LoVo (cell line): ENCODE measurements at places on chromosomes 6 and 20.

- DNase-seq, result no peak
Measured at GRCh38 chr6:36333931-36334725, 2.6 kb downstream of the BNIP5 start.

GRCh38 chr6:136655239-136656014, 105.2 kb upstream of the MAP7 start:
- DNase-seq, result no peak

GRCh38 chr20:52289956-52290565, 98.5 kb upstream of the ZFP64 start:
- no peak for DNase-seq

GRCh38 chr6:47308552-47309290, 984 bp downstream of the TNFRSF21 start:
- DNase-seq, result no peak

GRCh38 chr20:33871362-33871761, 60.2 kb downstream of the CHMP4B start:
- no peak for DNase-seq

- no peak for DNase-seq
Measured at GRCh38 chr20:1784586-1784985, 110.6 kb upstream of the SIRPA start.

DNA sequence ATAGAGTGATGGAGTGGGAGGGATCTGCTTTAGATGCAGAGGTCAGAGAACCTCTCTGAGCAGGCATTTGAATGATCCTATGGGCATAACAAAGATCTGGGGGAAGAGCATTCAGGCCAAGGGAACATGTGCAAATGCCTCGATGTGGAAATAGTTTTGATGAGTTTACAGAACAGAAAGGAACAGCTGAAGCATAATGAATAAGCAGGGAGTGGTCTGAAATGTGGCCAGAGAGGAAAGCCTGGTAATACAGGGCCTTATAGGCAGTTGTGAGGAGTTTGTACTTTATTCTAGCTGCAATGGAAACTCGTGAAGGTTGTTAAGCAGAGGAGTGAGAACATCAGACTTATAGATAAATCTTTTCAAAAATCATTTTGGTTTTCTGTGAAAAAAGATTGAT, 33.0 kb upstream of the ME1 start:
- DNase-seq, result peak; percentile 53

DNA sequence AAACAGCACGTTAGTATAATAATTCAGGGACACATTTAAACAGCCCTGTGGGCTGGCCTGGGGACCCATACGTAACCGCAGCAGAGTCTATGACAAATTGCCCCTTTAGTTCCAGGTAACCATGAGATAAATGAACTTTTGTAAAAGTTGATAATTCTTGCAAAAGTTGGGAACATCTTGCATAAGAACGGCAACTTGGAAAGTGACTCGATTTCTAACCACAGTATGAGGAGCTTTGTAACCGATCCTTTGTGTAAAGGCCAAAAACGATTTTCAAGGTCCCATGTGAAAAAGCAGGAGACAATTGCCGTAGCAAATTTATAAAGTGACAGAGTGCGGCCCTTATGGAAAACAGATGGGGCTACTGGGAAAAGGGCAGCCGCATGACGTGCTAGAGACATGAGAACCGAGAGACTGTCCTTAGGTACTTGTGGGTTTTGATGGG, 81.6 kb downstream of the PSMG4 start:
- no peak for DNase-seq

- peak; percentile 67 for DNase-seq
Measured at GRCh38 chr6:36676141-36677058, 2.1 kb upstream of the CDKN1A start.

- no peak for DNase-seq
Measured at GRCh38 chr20:20020908-20021307, 3.7 kb downstream of the NAA20 start.

DNA sequence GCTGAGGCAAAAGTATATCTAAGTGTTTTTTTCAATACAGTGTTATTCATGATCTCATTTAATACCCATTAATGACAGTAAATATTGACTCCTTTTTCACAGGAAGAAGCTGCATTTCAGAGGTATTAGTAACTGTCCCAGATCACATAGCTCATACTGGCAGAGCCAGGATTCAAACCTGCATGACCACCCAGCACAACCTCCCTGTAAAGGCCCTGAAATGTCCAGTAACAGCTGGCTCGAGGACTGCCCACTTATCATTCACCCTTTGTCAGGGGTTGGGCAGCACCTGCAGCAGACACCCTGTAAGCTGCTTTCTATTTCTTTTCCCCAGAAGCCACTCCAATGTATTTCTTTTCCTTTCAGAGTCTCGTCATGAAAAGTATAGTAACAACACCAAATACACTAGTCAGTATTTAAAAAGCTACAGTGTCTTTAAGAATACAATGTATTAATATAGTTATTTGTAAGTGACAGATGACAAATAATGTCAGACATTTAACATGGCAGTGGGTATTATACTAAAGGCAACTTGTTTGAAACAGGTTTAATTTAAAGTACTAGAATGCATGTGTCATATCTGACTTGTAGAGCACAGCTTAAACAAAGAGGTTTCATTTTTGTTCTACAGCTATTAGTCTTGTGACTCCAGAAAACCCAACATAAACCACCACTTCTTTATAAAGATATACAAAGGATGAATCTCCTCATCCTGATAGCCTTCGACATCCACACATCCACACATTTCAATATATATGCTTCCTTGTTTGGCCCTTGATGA, 841.6 kb upstream of the GJE1 start:
- no peak for DNase-seq

GRCh38 chr6:14379568-14379967, 262.0 kb downstream of the CD83 start:
- no peak for DNase-seq

DNA sequence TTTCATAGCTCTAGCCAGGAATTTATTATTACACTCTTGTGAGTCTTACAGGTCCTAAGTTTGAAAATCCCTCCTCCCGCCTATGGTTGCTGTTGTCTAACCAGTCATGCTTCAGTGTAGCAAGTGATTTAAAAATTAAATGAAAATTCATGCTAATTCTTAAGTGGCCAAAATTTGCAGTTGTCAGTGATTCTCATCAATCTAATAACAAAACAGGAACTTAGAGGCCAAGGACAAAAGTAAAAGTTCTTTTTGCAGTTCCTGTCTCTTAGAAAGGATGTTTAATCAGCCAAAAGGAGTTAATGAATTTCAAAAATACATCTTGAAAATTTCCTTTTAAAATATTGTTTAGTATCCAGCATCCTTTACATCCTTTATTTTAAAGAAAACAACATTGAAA, 36.3 kb downstream of the VTA1 start:
- DNase-seq, result no peak

DNA sequence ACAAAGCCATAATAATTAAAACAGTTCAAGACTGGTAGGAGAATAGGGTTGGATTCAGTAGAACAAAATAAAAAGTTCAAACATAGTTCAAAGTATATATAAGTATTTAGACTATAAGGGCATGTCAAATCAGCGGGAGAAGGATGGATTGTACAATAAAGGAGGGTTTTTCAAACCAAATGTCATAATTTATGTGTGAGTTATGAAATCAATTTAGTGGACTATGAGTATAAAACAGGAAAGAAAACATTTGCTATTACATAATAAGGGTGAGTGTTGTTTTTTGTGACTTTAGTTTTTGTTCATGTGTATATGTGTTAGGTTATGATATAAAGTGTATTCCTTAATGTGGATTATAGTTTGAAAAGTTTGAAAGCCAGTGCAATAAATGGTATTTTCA, 10.6 kb downstream of the ORC3 start:
- DNase-seq, result no peak

DNA sequence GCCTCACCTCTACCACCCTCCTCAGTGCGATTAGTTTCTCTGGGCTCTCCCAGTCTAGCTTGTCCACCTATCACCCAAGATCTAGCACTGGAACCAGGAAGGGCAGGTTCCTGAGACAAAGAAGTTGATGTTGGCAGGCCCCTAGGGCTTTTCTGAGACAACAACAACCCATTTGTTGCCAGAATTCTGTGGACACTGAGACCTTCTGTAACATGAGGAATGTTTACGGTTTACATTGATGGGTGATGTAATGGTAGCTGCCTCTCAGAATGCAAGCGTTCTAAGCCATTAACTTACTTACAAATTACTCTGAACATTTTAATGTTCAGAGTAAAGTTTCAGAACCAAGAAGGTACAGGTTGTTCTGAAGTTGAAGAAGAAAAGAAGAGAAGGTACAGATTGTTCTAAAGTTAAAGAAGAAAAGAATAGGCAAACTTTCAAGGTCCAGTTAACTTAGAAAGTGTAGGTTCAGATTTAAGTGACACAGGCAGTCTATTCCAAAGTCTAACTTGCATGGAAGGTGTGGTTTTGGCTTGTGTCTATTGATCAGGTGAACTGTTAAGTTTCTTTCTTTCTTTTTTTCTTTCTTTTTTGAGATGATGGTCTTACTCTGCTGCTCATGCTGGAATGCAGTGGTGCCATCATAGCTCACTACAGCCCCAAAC, 3.7 kb upstream of the MED23 start:
- no peak for DNase-seq

DNA sequence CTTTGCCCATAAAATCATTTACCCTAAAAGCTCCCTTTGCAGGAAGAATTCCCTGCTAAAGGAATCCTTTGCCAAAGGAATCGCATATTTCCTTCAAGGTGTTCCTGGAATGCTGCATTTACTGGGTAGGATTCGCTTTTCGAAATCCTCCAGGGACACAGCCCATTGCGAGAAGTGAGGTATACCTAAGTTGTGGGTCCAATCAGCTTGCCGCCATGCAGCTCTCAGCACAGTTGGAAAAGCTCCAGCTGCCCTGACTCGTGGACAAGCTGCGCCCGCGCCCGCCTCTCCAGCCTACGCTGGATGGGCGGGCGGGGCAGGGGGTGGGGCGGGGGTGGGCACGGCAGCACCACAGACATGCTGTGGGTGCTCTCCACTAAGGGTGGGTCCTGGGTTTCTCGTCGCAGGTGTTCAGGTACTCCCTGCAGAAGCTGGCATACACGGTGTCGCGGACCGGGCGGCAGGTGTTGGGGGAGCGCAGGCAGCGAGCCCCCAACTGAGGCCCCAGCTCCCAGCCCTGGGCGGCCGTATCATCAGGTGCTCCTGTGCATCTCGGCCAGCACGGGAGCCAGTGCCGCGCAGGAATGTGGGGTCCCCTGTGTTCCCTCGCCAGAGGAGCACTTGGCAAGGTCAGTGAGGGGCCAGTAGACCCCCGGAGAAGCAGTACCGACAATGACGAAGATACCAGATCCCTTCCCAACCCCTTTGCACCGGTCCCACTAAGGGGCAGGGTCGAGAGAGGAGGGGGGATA, 1.4 kb downstream of the NNAT start:
- no peak for DNase-seq

DNA sequence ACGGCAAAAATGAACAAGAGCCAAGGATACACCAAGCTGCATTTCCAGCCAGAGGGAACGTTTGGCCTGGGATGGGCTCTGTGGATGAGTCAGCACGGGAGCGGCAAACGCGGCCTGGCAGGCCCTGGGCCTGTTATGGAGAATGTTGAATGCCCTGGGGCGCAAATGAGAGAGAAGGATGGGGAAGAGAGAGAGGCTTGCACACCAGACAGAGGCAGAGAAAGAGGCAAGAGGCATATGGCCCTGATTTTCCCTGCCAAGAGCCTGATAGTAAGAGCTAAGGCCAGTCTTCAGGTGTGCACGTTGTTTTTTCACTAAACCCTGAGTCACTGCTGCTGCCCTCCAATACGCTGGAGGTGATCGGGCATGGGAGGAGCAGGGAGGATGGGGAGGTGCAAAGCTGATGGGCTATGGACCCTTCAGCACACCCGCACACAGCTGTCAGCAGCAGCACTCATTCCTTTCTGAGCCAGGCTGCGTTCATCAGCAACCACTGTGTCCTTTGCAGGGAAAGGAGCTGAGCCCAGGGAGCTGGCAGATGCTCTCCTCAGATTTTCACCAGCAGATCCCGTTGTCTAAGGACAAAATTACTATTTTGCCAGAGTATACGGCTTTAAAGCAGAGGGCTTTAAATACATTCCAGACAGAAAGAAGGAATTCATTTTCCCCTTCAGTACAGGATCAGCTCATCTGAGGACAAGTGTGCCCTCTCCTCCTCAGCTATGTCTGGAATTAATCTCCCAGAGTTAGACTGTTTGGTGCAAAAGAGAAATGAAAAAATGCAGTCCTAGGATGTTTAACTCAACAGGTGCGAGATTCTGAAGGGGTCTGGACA, 61.7 kb upstream of the SLC22A23 start:
- peak; percentile 83 for DNase-seq

DNA sequence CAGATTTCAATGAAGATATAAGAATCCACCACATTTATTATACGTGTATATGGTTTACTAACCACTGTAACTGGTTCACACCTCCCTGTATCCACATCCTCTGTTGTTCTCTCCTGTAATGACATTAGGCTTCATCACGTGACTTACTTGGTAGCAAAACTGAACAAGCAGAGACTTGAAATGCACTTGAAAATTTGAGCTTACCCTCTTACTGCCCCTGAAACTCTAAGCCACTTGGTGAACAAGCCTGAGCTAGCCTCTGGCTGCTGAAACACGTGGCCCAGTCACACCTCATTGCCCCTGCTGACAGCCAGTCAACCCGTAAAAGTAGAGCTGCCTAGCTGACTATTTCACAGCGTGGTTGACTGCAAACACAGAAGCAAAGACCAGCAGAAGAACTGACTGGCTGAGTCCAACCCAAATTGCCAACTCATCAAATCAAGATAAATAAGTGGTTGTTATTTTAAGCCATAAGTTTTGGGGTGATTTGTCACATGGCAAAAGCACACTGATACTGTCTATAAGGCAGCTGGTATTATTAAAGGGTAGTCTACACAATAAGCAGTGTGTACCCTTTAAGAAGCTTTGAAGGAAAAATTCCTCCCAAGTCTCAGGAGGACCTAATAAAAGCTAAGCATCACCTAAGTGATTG, 109.0 kb downstream of the RALGAPA2 start:
- DNase-seq, result no peak

DNA sequence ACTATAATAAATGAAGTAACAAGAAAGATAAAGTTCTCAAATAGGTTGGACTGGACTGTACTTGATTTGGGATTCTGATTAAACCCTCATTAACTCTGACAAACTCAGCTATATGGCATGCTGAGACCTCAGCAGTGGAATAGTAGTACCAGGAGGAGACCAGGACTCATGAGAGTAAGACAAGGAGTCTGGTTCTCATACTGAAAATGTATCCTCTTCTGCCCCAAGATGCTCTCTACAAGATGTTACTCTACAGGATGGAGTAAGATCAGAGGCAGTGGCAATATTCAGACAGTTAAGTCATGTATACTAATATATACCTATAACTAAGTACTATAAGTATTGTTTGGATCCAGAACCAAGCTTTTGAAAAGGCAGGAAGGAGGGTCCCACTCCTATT, 31.9 kb upstream of the SYNCRIP start:
- DNase-seq, result no peak

DNA sequence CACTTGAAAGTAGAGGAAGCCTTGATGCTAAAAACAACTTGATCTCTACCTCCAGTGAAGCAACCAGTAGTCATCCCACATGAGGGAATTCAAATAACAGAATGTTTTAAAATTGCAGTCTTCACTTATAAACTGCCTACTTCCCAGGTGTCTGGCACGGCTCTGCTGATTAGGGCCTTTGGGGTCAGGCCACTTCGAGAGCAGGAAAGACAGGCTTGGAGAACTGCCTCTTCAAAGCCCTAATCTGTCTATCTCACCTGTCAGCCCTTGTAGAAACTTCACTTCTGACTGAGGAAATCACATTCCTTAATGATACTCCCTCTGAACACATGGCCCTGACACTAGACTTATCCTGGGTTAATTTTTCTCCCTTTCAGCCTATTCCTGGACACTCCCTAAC, 458.6 kb downstream of the TENT5A start:
- DNase-seq, result no peak

GRCh38 chr6:147222160-147222838, 18.1 kb downstream of the STXBP5 start:
- DNase-seq, result no peak

- peak; percentile 37 for DNase-seq
Measured at GRCh38 chr20:25865715-25866656, 169.3 kb upstream of the ZNF337 start.
